ENCODE measurements at places on chromosomes 12 and 14.
A peak's percentile ranks its signal among the peaks of the same experiment; 100 is the strongest.

DNA sequence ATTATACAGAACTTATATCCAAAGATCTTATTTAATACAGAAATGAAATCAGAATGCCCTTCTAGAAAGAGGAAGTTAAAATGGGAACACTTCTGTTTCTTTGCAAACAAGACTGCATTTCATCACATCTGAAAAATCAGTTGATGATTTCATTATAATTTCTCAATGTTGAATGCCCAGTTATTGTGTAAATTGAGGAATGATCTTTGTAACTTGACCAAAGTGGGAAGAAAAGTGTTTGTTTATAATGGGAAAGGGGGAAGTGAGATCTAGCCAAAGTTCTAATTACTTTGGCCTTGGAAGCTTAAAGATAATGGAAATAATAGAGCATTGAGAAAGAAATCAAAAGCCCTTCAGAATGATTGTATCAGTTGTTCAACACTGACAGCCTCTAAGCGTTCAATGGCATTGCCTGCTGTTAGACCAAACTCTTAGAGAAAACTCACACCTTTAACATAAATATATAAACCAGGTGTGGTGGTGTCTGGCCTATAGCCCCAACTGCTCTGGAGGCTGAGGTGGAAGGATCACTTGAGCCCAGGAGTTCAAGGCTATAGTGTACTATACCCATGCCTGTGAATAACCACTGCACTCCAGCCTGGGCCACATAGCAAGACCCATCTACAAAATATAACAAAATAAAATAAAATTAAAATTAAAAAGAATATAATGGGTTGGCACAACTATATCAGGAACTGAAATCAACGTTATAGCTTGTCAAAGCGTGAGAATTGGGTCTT is 9.9 kb upstream of the LYZ start:
- DNase-seq: peak; percentile 11

DNA sequence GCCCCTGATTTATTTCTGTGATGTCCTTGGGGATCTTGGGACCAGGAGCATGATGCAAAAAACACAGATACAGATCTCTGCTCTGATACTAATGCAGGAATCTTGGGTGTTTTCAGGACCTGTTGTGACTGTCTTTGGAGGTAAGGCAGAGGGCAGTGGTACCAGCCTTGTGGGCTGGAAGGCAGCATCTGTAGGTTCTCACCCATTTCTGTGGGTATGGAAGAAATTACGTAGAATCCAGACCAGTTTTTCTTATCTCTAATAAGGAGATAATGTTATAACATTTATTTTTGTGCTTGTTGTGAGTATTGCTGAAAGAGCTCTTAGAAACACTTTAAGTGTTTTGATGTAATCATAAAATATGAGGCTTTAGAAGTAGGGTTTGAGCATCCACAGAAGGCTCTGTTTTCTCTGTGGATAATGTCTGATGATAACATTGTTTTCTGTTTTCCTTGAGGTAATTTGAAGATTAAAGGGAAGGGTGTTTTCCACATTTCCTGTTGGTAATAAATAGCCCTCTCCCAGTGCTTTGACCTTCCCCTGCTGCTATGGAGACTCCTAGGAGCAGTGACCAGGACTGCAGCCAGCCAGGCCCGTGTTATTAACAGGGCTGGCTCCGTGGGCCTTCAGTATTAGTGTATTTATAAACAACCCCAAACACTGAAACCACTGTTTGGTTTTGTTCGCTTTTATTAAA is 9.4 kb upstream of the DCP1B start:
- DNase-seq: no peak

DNA sequence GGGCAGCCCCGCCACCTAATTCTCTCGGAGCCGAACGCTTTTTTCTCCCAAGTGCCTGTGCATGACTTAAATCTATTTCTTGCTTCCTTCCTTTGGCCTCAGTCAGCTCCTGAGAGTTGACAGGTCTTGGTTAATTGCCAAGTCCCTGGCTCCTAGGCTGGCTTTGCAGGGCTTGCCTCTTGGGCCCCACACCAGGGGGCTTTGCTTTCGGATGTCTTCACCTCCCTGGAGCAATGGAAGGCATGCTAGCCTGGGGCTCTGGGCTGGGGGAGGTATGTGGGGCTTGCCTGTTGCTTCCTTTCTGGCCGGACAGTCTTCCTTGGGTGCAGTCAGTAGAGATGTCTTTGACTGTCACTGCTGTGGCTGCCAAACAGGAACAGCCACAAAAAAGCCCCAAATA is 2.2 kb upstream of the KRT80 start:
- peak; percentile 54 for DNase-seq

GRCh38 chr14:71730471-71730870 is 201.8 kb upstream of the RGS6 start:
- DNase-seq: no peak

DNA sequence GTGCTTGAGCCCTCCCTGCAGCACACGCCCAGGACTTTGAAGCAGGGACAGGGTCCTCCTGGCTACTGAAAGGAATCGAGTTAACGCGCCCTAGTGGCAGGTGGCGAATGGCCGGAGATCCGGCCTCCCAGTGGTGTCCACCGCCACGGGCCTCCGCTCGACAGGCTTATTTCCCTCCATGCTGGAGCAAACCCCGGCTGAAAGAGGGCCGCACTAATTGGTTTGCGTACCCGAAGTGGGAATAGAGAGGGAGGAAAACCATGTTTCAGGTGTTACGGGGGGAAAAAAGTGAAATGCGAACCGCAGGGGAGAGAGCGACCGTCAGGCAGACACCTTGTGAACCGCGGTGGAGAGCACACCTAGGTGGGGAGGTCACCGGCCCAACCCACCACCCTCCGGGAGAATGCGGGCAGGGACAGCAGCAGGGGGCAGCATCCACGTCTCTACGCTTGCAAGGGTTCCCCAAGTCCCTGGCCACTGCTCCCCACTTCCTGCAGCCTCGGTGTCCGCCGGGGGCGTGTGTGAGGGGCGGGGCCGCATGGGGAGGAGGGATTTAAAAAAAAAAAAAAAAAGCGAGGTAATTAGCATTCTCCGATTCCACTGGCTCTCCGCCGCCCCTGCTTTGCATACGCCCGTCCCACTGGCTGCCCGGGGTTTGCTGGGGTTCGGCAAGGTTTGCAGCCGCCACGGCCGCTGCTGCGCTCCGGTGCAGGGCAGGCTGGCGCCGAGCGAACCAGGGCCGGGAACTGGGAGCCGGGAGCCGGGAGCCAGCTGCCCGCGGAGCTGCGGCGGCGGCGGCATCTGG is 224.6 kb upstream of the CRY1 start:
- DNase-seq: peak; percentile 92

- no peak for DNase-seq
Measured at GRCh38 chr12:89092297-89092696, 260.0 kb downstream of the DUSP6 start.

- DNase-seq: no peak
Measured at GRCh38 chr12:52839436-52840105, 5.5 kb upstream of the KRT79 start.

DNA sequence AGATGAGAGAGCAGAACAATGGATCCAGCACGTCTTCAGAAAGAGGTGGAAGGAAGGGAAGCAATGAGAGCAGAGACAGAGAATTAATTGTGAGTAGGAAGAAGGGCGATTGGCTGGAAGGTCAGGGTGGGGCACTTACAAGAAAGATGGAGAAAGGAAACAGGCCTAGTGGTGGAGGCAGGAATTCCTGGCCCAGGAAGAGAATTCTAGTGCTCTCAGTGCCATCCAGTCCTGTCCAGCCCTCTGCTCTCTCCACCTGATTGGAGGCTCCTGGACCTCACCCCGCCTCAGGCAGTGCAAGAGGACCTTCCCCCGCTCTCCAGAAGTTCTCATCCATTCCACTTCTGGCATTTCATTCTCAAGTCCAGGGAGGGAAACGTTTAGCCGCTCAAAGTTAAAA is 43.0 kb downstream of the NGB start:
- DNase-seq: no peak

DNA sequence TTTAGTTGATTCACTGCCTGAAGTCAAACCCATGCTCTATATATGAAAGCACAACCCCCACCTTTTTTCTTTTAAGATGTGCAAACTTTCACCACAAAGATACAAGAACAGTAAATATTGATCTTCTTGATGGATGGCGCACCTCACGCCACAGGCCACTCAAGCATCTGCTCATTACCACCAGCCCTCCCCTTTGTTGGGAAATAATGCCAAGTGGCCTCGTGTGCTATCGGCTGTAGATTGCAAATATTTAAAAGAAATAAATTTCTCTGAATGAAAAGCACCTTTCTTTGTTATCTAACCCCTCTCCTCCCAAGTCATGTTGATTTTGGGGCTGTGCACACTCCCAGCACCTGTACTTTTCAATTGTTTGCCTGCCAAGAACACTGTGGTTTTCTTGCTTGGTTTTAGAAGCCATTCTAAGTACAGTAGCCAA is 122.7 kb downstream of the C12orf42 start:
- DNase-seq: no peak

- no peak for DNase-seq
Measured at GRCh38 chr12:6952121-6952862, 1.1 kb downstream of the PTPN6 start.

GRCh38 chr12:55619354-55620138 is 17.1 kb upstream of the OR10P1 start:
- peak; percentile 92 for DNase-seq

GRCh38 chr12:65825183-65825506 is 862 bp downstream of the HMGA2 start:
- no peak for DNase-seq

DNA sequence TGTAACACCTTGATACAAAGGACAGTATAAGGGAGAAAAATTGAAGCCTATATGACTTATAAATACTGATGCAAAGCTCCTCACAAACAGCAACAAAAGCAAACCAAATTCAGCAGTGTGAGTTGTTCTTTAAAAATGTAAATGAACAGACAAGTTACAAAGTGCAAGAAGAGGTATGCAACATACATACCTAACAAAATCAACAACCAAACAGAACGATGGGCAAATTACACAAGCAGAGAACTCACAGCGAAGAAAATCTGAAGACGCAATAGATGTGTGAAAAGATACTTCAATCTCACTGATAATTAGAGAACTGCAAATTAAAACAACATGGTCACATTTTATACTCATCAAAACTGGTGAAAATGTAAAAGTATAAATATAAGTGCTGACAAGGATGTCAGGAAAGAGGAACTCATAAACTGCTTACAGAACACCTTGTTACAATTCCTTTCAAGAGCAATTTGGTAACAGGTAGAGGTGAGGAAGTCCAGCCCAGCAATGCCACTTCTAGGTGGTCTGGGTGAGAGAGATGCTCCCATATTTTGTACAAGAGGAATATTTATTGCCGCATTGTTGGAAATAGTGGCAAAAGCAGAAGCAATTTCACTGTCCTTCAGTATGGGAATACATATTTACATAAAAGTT is 47.3 kb downstream of the CORO1C start:
- DNase-seq: no peak

DNA sequence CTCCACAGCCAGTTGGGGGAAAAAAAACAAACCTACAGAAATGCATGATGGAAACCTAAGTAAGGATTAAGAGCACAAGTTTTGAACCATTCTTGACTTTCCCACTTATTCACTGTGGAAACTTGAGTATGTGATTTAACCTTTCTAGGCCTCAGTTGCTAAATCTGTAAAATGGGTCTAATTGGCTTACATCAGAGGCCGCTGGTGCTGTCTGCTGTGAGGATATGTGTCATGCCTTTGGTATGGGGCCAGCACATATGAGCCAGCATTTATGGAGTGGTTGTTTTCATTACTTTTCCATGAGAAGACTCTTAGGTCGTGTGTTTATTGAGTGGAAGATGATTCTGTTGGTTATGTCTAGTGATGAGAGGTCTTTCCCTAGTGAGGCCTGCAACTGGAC is 102.4 kb downstream of the ESR2 start:
- peak; percentile 70 for DNase-seq

GRCh38 chr12:95203487-95204030 is 13.7 kb downstream of the FGD6 start:
- no peak for DNase-seq

DNA sequence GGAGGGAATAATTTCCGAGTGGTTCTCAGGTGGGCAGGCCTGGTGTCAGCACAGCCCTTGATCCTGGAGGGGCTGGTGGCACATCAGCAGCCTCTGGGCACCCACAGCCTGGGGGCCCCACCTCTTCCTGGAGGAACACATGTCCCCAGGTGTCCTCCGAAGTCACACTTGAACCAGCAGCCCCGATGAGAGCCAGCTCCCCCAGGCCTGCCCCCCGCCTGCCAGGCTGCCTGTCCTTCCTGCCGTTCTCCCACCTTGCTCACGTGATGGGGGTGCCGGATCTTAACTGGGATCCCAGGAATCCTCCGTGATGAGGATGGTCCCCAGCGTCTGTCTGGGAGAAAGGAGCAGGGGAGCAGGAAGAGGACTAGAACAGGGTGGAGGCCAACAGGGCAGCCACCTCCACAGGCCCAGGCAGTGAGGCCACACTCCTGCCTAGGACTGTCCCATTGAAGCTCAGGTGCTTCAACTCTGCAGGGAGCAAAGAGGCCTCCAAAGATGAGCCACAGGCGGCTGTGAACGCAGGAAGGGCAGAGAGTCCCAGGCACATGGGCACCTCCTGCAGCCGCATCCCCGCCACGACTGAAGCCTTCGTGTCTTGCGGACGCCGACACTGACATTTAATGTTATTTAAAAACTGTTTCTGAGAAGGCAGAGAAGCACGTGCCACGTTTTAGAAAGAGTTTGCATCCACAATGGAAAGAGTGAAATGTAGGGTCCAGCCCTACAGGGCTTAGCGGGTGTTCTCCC is 77.5 kb downstream of the GALNT9 start:
- no peak for DNase-seq

DNA sequence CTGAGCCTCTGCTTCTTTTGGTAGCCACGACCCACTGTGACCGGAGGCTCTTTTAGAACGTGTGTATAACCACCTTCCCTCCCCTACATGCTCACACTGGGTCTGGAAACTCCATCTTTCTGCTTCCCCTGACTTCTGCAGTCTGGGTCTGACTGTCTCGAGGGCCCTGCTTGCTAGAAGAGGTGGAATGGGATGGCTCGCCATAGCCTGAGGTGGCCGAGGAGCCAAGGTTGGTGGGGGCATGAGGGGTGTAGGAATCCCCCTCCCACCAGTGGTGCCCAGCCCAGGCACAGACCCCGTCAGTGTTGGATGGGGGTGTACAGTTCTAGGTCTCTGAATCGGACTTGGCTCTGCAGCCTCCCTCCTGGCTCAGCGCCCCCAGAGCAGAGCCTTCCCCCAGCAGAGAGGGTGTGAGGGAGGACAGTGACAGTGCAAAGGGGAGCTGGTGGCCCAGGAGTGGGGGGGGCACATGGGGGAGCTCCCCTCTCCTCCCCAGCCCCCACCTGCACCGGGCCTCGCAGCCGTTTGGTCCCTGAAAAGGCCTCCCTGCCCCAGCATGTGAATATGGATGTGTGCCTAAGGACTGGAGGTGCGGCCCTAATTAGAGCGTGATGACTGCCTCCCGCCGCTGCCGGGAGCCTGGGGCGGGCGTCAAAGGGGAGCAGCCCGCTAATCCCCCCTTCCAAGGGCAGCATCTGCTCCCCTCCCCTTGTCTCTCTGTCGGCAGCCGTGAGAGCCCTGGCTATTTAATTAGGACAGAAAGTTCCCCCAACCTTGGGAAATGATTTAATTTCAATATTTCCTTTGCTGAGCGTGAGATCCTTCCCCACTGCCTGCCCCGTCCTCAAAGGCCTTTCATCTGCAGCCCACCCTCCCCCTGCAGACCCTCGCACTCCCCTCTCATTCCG is 196.2 kb upstream of the C14orf180 start:
- no peak for DNase-seq
